ENCODE measurements at places on chromosomes 5 and 9.

DNA sequence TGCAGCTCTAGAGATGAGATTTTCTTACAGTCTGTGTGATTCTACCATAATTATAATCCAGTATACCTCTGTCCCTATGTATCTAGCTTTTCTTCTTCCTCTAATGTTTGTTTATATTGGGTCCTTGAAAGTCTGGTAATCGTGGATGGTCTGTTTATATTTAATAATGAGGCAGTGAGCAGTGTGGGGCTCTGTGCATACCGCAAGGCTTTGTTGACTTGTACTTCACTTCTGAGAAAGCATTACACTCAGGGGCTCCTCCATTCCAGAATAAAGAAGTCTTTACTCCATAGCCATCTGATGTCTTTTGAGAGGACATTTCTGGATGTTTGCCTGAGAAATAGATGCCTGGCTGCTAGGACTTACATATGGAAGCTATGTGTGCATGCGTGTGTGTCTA, 4.5 kb upstream of the MPDZ start:
- no peak for DNase-seq

- peak; percentile 67 for DNase-seq
These were observed 810 bp downstream of the VPS13A start for GRCh38 chr9:77177894-77178794.

DNA sequence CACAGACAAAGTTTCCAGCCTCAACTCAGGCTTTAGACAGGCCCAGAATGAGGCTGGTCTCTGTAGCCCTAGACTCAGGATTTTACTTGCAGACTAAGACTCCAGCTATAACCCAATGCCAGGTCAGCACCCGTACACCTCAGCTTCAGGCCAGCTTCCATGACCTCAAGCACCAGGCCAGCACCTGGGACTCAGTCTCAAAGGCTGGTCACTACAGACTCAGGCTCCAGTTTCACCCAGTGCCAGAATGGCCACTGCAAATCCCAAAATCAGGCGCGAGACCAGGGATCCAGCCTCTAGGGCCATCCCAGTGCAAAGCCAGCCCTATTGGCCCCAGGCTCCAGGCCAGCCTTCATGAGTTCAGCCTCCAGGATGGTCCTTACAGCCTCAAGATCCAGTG, 44.9 kb downstream of the C9 start:
- no peak for DNase-seq

GRCh38 chr5:149633476-149634350, 52.4 kb downstream of the ARHGEF37 start:
- no peak for DNase-seq

- no peak for DNase-seq
These were observed 1.7 kb upstream of the ABL1 start for GRCh38 chr9:130833031-130833990.

DNA sequence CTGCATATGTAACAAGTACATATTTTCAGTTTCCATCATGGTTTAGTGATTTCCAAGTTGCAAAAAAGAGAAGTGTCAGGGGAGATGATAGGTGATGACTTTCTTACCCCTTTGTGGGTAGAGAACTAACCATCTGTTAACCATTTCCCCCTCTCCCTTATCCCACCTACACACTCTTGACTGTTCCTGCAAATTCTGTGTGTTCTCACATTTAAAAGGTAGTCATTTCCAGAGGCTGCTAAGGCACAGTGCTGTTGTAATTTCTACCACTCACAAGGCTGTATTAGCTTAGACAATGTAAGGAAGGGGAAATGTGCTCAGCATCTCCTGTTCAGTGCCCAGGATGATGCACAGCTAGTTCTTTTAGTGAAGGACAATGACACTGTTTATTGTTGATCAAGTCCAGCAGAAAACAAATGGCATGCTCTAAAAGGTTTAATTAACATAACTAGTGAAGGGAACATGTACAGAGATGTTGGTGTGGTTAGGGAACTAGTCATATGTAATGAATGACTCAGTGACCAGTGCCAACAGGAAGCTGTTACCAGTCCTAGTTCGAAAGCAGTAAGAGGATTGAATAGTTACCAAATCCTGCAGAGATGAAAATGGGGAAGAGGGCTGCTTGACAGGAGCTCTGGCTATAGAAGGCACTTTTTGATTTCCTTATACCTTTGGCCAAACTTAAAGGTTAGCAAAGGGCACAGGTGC, 165.1 kb downstream of the PLK2 start:
- DNase-seq: no peak

DNA sequence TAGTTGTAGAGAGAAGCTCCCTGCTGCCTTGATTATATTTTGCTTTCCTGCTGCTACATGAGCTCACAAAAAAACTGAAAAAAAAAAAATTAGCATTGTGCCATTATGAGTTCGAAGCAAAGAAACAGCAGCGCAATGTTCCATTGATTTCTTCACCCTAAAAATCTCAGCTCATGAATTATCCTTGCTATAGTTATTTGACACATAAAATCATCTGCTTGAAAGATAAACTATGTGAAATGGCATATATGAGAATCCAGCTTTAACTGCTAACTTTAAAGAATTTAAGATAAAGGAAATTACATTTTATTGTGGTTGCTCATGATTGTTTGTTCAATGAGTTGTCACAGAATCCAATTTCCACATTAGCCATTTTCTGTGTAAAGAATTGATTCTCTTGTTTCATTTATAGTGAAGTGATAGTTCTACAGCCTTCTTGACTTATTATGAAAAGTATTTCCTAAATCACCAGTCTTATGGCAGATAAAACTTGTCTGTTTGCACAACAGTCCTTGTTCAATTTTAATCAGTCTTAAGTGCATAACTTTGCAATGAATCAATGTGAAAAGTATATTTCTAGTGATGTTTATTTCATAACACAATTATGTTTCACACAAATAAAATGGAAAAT, 1275.0 kb upstream of the CDH9 start:
- no peak for DNase-seq

- DNase-seq: no peak
These were observed 11.3 kb downstream of the ZNF618 start for GRCh38 chr9:113887436-113887835.

- no peak for DNase-seq
These were observed 3.6 kb downstream of the MACROH2A1 start for GRCh38 chr5:135395451-135395850.

- DNase-seq: no peak
These were observed 143.0 kb upstream of the PRLR start for GRCh38 chr5:35373249-35373648.

DNA sequence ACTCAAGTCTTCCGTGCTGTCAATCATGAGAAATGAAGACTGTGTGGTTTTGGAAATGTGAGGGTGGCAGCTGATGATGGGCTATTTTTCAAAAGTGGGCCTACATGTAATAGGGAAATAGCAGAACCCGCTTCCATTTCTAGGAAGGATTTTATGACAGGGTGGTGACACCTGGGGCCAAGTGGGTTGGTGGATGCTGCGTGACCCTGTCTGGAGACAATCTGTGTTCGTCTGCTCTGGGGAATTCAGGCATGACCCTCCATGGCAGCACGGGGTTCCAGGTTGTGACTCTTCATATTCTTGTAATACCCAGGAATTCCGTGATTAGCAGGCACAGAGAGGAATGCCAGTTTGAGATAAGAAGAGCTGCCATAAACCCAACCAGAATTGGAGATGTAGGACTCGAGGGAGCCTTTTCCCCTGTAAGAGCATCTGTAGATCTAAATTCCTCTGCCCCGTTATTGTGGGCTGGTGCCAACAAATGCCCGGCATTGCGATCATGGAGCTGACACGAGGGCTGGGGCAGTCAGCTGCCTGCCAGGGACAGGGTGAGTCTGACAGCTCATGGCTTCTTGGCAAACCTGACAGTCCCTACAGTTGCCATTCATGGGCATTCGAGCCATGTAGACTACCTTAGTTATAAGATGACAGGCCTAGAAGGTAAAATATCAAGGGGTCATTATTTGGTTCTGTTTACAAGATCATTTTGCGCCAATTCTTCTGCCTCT, 279.7 kb downstream of the GADD45G start:
- no peak for DNase-seq

- no peak for DNase-seq
These were observed 12.4 kb downstream of the ANKRD33B start for GRCh38 chr5:10576121-10576789.

GRCh38 chr5:123929055-123929474, 417.1 kb downstream of the CSNK1G3 start:
- DNase-seq: no peak

- DNase-seq: no peak
These were observed 782.4 kb upstream of the WWC1 start for GRCh38 chr5:167509076-167509475.

- DNase-seq: no peak
These were observed 9.1 kb downstream of the PTGES2 start for GRCh38 chr9:128118472-128118857.

Measured in activated CD4-positive, alpha-beta memory T cell treated with anti-CD3 and anti-CD28 coated beads for 36 hours (primary cell).